ENCODE measurements at places on chromosomes 5 and 9. TPM values are rescaled to one million over a fixed set of nuclear protein-coding genes. Genes with fewer than 3 reads are reported as not detected.

DNA sequence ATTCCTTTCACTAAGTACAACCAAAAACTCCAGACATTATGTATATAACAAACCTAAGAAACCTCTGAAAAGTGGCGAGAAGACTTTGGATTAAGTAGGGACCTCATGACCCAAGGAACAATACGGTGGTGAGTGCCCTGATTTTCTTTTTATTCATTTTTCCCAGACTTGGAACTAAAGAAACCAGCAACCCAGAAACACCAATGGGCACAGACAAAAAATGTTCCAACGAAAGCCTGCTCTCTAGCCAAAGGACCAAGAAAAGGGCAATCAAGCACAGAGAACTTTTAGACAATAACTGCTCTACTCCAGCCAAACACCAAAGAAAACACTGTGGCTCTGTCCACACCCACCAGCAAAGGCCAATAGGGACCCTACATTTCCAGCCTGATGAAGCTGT, 66.2 kb upstream of the SSBP2 start:
- no peaks in the 10 kb centered on the region for H3K4me1 ChIP-seq
- DNase-seq = no peak
- no peaks in the 10 kb centered on the region for H3K36me3 ChIP-seq

The MRRF gene
- total RNA-seq = 44.4 TPM

DNA sequence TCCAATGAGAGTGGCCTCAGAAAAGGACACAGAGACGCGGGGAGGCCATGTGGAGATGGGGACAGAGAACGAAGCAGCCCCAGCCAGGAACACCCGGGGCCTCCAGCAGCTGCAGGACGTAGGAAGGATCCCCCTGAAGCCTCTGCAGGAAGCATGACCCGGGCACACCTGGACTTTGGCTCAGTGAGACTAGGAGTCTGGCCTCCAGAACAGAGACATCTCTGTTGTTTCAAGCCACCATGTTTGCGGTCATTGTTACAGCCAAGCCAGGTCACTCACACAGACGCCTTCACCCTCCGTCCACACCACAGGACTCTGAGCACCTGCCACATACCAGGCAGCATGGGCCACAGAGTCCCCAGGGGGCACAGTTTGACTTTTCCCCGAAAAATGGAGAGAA, 63.6 kb upstream of the SARDH start:
- H3K4me1 ChIP-seq = peaks cover 5% of the 10 kb centered on the region
- no peaks in the 10 kb centered on the region for H3K36me3 ChIP-seq
- H3K4me3 ChIP-seq = no peak overlapping the region

- H3K27me3 ChIP-seq = peaks cover 14% of the 10 kb centered on the region
- DNase-seq = peak; percentile 59
- H3K27ac ChIP-seq = peak overlapping the region; percentile 10
- no peaks in the 10 kb centered on the region for H3K36me3 ChIP-seq
Observed at GRCh38 chr5:149730620-149731331, 666 bp downstream of the PPARGC1B start.

The PPIC gene
- 118 TPM for total RNA-seq

Measured in cardiac muscle cell (in vitro differentiated cells and primary cell).